ENCODE measurements at places on chromosomes 4 and X.
A peak's percentile ranks its signal among the peaks of the same experiment; 100 is the strongest.

DNA sequence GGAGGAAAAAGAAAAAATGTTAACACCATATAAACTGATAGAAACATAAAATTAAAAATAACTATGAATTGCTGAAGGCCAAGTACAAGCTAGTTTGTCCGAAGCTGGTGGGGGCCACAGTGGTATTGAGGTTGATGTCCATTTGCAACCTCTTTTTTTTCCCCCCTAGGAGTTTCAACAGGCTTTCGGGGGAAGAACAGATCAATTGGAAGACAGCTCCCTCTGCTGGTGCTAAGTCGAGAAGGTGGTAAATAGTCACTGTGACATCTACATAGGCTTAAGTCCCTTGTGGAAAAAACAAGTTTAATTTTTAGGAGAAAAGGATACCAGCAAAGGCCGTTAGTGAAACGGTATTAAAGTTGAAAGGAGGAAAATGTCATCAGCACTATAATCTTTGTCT, 115.7 kb upstream of the ZXDA start:
- DNase-seq: no peak

GRCh38 chr4:85806334-85806733, 331.4 kb downstream of the ARHGAP24 start:
- no peak for DNase-seq

GRCh38 chrX:108511721-108512120, 72.1 kb downstream of the COL4A5 start:
- no peak for DNase-seq

- DNase-seq: no peak
Measured at GRCh38 chrX:118368398-118368797, 22.5 kb downstream of the WDR44 start.

- DNase-seq: no peak
Measured at GRCh38 chr4:69831270-69831627, 28.7 kb downstream of the SULT1E1 start.

- DNase-seq: no peak
Measured at GRCh38 chrX:19212037-19212436, 89.8 kb upstream of the ADGRG2 start.

DNA sequence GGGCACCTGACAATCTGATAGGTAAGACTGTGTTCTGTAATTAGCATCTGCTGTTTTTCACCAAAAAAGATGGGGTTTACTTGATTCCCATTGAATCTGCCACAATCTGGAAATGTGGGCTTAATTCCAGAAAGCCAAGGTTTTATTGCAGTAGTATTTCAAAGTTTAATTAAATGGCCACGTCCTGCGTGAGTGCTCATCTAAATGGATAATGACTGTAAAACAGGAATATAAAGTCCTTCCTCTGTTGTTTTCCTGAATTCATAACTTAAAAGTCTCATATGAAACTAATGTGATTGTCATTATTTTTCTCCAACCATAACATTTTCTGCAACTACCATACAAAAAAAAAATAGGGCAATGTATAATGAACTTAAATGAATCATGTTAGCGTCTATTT, 2.4 kb downstream of the PGM2 start:
- no peak for DNase-seq

- DNase-seq: no peak
Measured at GRCh38 chrX:18210470-18210869, 10.2 kb downstream of the BEND2 start.

DNA sequence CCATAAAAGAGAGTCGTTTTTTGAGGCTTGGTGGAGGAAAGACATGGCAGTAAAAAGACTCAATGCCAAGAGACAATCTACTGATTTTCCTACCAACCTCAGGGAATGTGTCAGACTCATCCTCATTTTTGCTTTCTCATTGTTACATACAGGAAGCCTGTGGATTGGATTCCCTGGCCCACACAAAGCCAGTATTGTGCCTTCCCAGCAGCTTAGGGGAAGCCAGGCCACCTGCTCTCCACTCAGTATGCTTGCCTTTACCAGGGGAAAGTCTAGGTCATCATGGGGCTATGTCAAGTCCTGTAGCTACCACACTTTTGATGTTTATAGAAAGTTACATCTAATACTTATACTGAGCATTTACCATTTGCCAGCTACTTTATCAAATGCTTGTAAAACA, 11.0 kb downstream of the BMX start:
- no peak for DNase-seq

GRCh38 chr4:86450861-86451260, 91.0 kb upstream of the MAPK10 start:
- DNase-seq: no peak

DNA sequence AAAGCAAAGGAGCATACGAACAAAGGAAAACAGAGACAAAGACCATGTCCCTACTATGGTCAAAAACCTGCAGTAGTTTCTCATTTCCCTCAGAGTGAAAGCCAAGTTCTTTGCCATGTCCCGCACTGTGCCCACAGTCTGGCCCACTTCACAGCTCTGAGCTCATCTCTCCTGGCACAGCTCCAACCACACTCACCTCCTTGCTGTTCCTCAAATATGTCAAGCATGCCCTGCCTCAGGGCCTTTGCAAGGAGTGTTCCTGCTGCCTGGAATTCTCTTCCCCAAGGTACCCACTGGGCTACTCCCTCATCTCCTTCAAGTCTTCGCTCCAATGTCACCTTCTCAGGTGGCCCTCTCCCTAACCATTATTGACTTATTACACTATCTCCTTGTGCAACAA, 72.1 kb downstream of the COX18 start:
- DNase-seq: no peak

- no peak for DNase-seq
Measured at GRCh38 chr4:159239629-159240028, 136.8 kb downstream of the RAPGEF2 start.

DNA sequence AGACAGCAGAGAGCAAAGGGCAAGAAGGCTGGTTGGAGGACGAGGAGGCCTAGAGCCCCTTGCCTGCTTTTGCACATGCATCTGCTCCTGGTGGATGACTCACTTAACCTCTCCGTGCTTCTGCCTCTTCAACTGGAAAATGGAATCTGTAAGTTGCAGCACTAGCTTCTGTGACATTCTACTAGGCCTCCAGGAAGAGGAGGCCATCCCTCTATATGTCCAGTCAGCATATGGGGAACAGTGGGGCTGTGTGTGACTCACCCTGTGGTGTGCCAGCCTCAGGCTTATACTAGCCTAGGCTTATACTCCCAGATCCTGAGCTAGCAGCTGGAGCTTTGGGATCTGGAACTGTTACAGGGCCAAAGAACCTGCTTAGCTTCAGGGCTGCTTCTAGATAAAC, 36.0 kb downstream of the RTL9 start:
- no peak for DNase-seq

GRCh38 chr4:67131224-67131623, 414.1 kb downstream of the CENPC start:
- DNase-seq: no peak

DNA sequence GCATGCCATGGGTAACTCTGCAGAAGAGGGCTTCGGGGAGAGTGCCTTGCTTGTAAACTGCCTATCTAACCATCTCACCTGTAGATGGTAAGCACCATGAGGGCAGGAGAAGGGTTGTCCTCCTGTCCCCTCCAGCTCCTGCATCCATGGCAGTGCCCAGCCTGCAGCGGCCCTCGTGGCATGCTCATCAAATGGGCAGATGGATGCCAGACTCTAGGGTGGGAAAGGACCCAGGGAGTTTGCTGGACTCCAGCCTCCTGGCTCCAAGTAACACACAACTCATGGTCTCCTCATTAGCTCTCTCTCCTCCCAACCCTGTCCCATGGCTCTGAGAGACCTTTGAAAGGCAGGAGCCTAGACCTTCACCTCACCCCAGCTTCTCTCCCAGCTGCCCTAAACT, 29.7 kb upstream of the CRMP1 start:
- DNase-seq: no peak

- DNase-seq: no peak
Measured at GRCh38 chrX:23890933-23891332, 16.8 kb downstream of the APOO start.

- DNase-seq: no peak
Measured at GRCh38 chrX:86215260-86215659, 67.0 kb downstream of the DACH2 start.

GRCh38 chr4:140659943-140660700, 91.4 kb upstream of the UCP1 start:
- DNase-seq: no peak

GRCh38 chr4:100162027-100162685, 28.1 kb downstream of the DDIT4L start:
- no peak for DNase-seq

- DNase-seq: no peak
Measured at GRCh38 chr4:36206012-36206411, 38.3 kb downstream of the ARAP2 start.

DNA sequence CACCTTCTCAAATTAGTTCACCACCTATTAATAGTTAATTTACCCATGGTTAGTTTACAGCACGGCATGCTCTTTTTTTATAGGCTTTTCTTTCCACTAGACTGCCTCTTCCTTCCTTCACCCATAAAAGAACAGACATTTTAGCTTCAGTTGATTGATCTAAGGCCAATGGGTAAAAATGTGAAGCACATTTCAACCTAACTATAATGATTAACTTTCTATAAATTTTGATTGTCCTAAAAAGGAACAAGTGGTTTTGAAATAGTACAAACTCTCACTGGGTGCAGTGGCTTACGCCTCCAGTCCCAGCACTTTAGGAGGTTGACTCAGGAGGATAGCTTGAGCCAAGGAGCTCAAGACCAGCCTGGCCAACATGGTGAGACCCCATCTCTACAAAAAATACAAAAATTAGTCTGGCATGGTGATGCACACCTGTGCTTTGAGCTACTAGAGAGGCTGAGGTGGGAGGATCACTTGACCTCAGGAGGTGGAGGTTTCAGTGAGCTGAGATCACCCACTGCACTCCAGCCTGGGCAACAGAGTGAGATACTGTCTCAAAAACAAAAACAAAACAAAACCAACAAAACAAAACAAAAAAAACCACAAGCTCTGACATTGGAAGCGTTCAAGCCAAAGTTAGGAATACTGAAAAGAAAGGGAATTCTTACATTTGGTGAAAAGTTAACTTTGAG, 89.9 kb upstream of the FAT1 start:
- no peak for DNase-seq

GRCh38 chrX:71542411-71542810, 9.5 kb downstream of the OGT start:
- DNase-seq: no peak

DNA sequence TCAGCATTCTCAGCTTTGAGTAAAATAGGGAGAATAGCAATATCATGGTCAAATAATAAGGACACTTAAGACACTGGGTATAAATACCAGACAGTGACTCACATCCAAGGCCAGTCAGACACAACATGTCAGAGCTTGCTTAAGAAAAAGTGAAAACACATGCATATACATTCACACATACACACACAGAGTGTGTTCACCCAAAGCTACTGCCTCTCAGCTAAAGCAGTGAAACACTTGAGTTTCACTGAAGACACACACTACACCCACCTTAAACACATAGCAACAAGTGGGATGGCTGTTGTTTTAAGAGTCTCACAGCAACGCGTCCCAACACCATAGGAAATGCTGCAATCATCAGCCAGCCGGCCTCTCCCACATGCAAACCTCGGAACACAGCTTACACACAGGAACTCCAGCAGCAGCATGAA, 14.4 kb downstream of the SHROOM4 start:
- peak; percentile 59 for DNase-seq

- no peak for DNase-seq
Measured at GRCh38 chr4:69617083-69617694, 22.3 kb downstream of the UGT2A2 start.

- DNase-seq: no peak
Measured at GRCh38 chr4:98566361-98567008, 91.9 kb downstream of the TSPAN5 start.

DNA sequence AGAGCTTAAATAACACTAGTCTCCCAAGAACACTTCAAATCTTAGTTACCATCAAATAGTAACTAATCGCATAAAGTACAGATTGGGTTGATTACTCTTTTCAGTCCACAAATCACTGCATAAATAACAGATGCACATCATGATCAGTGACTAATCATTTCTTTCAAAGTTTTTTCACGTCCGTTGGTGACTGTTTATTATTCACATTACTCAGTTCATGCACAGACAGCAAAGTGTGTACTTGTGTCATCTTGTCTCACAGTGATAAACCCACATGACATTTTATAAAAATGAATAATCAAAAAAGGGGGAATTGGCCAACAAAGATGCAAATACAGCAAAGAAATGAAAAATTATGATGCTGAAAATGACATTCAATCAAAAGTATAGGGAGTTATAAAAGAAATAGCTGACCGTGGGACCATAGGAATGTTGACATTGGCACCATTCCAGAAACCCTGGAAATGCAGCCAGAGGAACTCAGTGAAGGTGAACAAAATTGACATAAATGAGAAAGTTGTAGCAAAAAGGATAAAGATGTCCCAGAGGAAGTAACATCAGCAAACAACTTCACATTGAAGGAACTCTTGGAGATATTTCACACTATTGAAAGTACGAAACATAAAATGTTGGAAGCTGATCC, 161.5 kb downstream of the SOX3 start:
- DNase-seq: no peak

- DNase-seq: no peak
Measured at GRCh38 chr4:53527930-53528329, 63.4 kb downstream of the LNX1 start.

GRCh38 chr4:144648042-144648441, 2.1 kb downstream of the HHIP start:
- DNase-seq: no peak

DNA sequence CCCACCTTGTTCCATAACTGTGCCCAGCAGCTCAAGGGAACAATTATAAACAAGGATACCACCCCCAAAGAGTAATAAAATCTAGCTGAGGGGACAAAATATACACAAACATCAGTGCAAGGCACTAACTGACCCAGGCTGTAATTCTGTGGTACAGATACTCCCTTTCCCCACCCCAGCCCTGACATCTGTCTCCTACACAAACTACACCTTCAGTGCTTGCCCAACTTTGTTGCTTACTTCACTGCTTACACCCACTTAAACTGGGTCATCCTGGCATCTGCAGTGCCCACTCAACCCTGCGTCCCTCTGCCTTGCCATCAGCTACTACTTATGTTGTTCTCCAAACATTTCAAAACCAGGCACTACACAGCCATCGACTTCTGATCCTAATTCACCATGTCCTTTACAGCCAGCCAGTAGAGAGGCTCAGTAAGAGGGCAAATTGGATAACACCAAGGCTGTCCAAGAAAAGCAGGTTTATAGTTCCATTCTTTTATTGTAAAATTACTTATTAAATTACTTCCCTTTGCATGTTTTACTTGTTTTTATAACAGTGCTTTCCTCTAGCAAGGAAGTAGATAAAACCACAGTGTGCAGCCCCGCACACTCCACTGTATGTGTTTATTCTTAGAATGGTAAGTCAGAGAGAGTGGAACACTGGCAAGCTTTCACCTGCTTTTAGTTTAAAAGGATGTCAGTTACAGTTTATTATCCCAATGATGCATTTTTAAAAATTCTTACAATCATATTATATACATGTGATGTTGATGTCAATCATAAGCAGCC, 149.6 kb downstream of the INPP4B start:
- no peak for DNase-seq

DNA sequence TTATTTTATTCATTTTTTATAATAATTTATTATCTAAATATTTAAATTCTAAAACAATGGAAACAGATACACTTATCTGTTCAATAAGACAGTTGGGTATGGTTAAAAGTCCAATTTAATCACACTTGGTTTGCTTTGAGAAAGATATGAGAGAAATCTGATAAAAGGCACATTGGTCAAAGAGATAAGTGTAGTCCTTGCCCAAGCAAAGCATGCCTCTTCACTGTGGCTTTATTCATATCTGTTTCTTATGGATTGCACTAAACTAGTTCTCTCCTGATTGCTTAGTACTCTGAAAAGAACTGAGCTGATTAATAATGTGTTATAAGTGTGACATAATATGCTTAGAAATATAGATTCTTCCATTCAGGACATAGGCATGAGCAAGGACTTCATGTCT, 39.8 kb downstream of the CXCL1 start:
- no peak for DNase-seq

Measured in AG04449 (cell line).